Tibial nerve (tissue), 4 donors: ENCODE measurements at places on chromosomes 2 and 18. TPM values are rescaled to one million over a fixed set of nuclear protein-coding genes. Genes with fewer than 3 reads are reported as not detected.

PDCD1 gene
- total RNA-seq, result not detected

HOXD10 gene
- total RNA-seq, result 2.1 TPM

DNA sequence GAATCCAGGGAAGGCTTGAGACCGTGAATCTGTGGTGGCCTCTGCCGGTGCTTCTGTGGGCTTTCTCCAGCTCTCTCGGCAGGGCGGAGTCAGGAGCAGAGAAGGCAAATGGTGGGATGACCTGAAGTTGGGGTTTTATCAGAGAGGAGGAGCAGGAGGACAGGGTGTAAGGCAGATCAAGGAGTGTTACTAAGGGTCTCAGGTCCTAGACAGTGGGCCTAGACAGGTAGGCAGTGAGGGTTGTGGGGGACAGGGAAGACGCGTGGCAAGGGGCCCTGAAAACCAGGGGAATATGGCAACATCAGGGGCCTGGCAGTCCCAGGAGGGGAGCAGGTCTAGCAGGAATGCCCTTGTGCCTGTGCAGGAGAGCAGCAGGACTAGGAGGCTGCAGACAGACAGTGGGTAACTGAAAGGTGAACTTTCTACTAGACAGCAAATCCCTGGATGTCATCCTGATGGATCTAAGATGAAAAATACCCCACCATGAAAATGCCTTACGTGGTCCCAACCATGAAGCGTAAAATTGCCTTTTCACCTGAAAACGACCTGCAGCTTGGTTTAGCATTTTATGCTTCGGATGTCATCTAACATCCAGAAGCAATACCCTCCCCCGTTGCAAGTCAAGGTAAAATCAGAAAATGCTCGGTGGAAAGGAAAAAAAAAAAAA is 42.1 kb downstream of the SRSF7 start:
- no peak overlapping the region for H3K4me3 ChIP-seq
- DNase-seq, result no peak
- peaks cover 27% of the 10 kb centered on the region for H3K36me3 ChIP-seq
- H3K4me1 ChIP-seq, result no peaks in the 10 kb centered on the region

DNA sequence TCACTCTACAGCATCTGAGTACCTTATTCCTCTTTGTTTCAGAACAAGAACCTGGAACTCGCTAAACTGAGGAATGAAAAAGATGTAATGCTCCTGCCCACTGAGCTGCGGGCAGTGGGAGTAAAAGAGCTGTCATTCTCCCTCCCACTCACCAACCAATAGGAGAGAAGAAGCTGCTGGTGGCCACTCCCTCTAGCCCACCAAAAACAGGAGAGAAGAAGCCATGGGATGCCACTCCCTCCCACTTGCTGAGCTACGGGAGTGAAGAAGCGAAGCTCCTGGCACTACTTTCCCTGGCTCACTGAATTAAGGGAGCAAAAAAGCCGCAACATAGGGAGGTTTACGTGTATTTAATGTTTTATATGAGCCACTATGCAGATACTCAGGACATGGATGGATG is 53.7 kb downstream of the RIT2 start:
- no peaks in the 10 kb centered on the region for H3K36me3 ChIP-seq
- H3K4me1 ChIP-seq, result no peaks in the 10 kb centered on the region
- no peaks in the 10 kb centered on the region for H3K27me3 ChIP-seq
- no peak overlapping the region for H3K4me3 ChIP-seq
- DNase-seq, result no peak
- no peak overlapping the region for H3K27ac ChIP-seq
